ENCODE measurements at places on chromosomes 2 and 18. TPM values are rescaled to one million over a fixed set of nuclear protein-coding genes. Genes with fewer than 3 reads are reported as not detected.

The FSIP2 gene
- 0.96 TPM for total RNA-seq

The C2orf66 gene
- not detected for total RNA-seq

- no peaks in the 10 kb centered on the region for H3K27me3 ChIP-seq
- H3K4me3 ChIP-seq = no peak overlapping the region
- DNase-seq = no peak
These were observed 3.6 kb downstream of the PAPOLG start for GRCh38 chr2:60759654-60760053.

The IL1F10 gene
- not detected for total RNA-seq

The CCDC68 gene
- total RNA-seq = not detected

The SMYD1 gene
- total RNA-seq = not detected

- no peak for DNase-seq
- H3K4me3 ChIP-seq = no peak overlapping the region
- H3K27me3 ChIP-seq = no peaks in the 10 kb centered on the region
- no peaks in the 10 kb centered on the region for H3K36me3 ChIP-seq
- peaks cover 42% of the 10 kb centered on the region for H3K4me1 ChIP-seq
These were observed 73.0 kb upstream of the YWHAQ start for GRCh38 chr2:9703701-9704221.

- H3K27me3 ChIP-seq = no peaks in the 10 kb centered on the region
- no peak overlapping the region for H3K4me3 ChIP-seq
- H3K27ac ChIP-seq = no peak overlapping the region
- H3K4me1 ChIP-seq = no peaks in the 10 kb centered on the region
- H3K36me3 ChIP-seq = no peaks in the 10 kb centered on the region
These were observed 234.8 kb downstream of the NDUFA10 start for GRCh38 chr2:239790313-239790712.

- no peaks in the 10 kb centered on the region for H3K4me1 ChIP-seq
- no peak overlapping the region for H3K4me3 ChIP-seq
- no peak overlapping the region for H3K27ac ChIP-seq
- no peaks in the 10 kb centered on the region for H3K36me3 ChIP-seq
- H3K27me3 ChIP-seq = no peaks in the 10 kb centered on the region
- no peak for DNase-seq
These were observed 119.5 kb upstream of the LMAN1 start for GRCh38 chr18:59478591-59478990.

DNA sequence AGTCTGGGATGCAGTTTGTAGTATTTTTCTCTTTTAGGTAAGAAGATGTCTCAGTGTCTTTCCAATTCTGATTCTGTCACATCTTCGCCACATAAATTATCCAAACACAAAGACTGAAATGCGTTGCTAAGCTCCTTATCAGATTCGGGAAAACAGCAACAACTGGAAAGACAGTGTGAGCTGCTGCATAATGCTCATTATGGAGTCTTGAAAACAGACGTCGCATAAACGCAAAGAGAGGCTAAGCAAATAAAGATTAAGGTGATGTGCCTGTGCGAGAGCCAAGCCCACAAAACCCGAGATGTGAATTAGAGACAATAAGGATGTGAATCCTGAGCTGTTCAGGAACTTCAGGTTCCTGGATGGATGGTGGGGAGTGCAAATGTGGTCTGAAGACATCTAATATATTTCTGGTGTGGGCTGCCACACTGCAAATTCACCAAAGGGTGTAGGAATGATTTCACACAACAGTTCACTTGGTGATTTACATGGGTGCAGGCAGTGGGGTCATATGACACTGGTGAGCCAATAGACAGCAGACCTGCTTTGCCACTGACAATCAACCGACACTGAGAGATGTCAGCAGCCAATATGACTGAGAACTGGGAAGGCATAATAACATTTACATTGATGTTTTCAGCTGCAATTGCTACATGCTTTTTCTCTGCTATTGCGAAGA is 195.8 kb downstream of the MTX2 start:
- peaks cover 5% of the 10 kb centered on the region for H3K27me3 ChIP-seq
- no peak for DNase-seq
- no peaks in the 10 kb centered on the region for H3K4me1 ChIP-seq
- no peak overlapping the region for H3K4me3 ChIP-seq
- no peak overlapping the region for H3K27ac ChIP-seq

The KCNG3 gene
- total RNA-seq = 0.25 TPM

The XRCC5 gene
- 126 TPM for total RNA-seq

DNA sequence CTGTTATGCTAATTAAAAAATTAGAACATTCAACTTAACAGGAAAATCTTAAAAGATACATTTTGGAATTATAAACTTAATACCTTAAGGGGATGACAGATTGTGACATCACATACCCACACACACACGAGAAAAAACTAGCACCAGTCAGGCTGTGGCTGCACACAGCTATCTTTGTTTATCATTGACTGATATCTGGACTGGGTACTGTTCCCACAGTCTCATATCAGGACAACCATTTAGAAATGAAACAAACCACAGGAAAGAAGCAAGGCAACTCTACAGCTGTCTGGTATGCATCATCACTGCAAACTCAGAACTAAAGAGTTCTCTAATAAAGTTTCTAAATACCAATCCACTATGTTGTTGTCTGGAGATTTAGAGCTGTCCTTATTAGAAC is 210.9 kb upstream of the SMAD7 start:
- no peak overlapping the region for H3K4me3 ChIP-seq
- H3K27me3 ChIP-seq = no peaks in the 10 kb centered on the region
- no peak overlapping the region for H3K27ac ChIP-seq

DNA sequence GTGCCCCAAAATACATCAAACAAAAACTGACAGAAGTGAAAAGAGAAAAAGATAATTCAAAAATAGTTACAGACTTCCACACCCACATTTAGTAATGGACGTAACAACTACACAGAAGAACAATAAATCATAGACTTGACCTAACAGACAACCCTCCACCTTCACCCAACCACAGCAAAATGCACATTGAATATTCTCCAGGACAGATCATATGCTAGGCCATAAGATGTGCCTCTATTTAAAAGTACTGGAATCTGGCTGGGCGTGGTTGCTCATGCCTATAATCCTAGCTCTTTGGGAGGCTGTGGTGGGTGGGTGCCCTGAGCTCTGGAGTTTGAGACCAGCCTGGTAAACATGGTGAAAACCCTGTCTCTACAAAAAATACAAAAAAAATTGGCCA is 20.0 kb downstream of the SLC66A2 start:
- no peak overlapping the region for H3K4me3 ChIP-seq
- H3K27me3 ChIP-seq = no peaks in the 10 kb centered on the region
- H3K36me3 ChIP-seq = peaks cover 43% of the 10 kb centered on the region
- H3K4me1 ChIP-seq = peaks cover 3% of the 10 kb centered on the region
- no peak for DNase-seq

The PROKR1 gene
- total RNA-seq = not detected

- no peak overlapping the region for H3K27ac ChIP-seq
- no peaks in the 10 kb centered on the region for H3K27me3 ChIP-seq
- H3K4me3 ChIP-seq = no peak overlapping the region
- H3K4me1 ChIP-seq = peaks cover 32% of the 10 kb centered on the region
- no peak for DNase-seq
These were observed 87.0 kb downstream of the SPP2 start for GRCh38 chr2:234137400-234138014.

The SMAD2 gene
- total RNA-seq = 83.0 TPM

DNA sequence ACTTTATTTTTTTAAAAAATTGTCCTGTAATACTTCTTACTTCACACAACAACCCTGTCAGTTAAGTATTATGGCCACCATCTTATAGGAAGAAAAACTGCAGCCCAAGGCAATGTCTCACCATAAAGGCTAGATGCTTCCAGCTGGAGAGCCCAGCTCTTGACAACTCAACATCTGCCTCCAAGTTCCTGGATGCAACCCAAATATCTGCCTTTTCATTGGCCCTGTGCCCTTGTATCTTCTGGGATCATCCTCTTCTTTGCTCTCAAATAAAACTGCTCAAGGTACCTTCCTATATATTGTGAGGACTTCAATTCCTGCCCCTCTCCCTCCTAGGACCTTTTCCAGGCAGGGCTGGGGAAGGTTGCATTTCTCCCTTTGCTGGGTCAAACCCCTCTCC is 69.5 kb downstream of the BIN1 start:
- no peaks in the 10 kb centered on the region for H3K4me1 ChIP-seq
- H3K27ac ChIP-seq = no peak overlapping the region
- H3K27me3 ChIP-seq = no peaks in the 10 kb centered on the region

DNA sequence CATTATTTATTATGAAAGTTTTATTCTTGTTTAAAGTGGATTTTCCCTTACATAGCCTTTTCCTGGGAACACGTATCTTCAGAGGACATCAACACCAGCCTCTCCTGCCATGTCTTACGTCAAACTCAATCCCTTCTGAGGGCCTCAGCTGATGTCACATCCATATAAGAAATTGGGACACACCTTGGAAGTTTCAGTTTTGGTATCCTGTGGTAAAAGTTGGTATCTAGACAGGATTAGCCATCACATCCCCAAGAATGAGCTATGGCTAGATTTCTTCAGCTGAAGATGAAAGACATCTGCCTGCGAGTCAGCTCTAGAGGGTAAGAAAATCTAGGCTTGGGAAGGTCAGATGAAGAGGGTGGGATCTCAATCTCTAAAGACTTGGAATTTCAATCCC is 75.8 kb upstream of the ZNF516 start:
- H3K36me3 ChIP-seq = no peaks in the 10 kb centered on the region
- no peaks in the 10 kb centered on the region for H3K4me1 ChIP-seq
- no peaks in the 10 kb centered on the region for H3K27me3 ChIP-seq
- no peak overlapping the region for H3K27ac ChIP-seq
- no peak overlapping the region for H3K4me3 ChIP-seq

DNA sequence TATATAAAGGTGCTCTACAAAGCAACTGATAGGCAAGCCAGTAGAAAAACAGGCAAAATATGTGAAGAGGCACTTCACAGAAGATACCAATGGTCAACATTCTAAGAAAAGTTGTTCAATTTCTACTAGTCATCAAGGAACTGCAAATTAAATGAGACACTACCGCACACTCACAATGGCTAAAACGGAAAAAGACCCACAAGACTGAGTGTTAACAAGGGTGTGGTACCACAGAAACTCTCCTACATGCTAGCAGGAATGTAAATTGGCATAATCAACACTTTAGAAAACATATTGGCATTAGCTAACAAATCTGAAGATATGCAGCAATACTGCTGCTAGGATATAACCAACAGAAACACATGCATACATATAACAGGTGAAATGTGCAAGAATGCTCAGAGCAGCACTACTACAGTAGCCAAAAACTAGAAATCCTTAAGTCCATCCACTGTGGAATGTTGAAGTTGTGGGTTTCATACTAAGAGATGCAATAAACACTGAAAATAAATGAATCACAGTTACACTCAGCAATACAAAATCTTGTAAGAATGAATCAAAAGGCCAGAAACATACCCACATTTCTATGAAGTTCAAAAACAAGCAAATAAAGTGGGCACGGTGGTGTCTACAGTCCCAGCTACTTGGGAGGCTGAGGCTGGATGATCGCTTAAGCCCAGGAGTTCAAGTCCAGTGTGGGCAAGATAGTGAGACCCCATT is 9.2 kb downstream of the RNU4ATAC start:
- H3K27ac ChIP-seq = no peak overlapping the region
- H3K36me3 ChIP-seq = no peaks in the 10 kb centered on the region
- no peaks in the 10 kb centered on the region for H3K27me3 ChIP-seq
- no peak for DNase-seq

DNA sequence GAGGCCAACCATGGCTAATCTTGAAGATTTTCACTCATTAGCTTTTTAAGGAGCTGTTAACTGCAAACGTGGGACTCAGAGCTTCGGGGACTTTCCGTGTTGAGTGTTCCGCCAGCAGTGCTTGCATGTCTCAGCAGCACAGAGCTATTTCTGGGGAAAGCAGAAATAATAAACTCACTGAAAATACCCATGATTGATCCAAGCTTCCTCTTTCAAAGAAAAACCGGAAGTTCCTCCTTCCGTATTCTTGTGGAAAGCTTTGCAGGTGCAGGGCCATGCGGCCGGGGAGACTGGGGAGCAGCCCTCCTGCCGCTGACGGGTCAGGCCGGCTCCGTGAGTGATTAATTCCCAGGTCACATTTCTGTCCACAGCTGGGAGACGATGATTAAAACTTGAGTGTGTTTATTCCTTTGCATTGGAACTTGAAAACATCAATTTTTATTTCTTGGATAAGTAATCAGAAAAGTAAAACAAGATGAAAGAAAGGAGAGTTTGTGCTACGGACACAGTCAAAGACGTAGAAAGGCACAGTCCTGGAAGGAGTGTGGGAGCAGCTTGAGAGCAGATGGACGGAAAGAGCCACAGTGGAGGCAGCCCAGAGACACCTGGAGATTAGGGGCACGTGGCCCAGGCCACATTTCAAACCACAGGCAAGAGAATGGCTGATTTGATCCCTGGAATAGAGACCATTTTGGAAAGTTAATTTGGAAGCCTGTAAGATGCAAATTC is 54.2 kb upstream of the CTDP1 start:
- DNase-seq = no peak
- H3K27ac ChIP-seq = no peak overlapping the region
- H3K4me1 ChIP-seq = no peaks in the 10 kb centered on the region

- no peak overlapping the region for H3K4me3 ChIP-seq
- DNase-seq = no peak
- H3K27ac ChIP-seq = no peak overlapping the region
- no peaks in the 10 kb centered on the region for H3K27me3 ChIP-seq
- H3K4me1 ChIP-seq = no peaks in the 10 kb centered on the region
These were observed 612.1 kb downstream of the KCNJ3 start for GRCh38 chr2:155310589-155310988.
